ENCODE measurements at places on chromosomes 2 and 18.

- no peak for DNase-seq
Measured at GRCh38 chr2:9697909-9698308, 67.1 kb upstream of the YWHAQ start.

GRCh38 chr2:143264851-143265250, 135.6 kb downstream of the ARHGAP15 start:
- DNase-seq, result peak; percentile 84

GRCh38 chr2:9663008-9663879, 32.4 kb upstream of the YWHAQ start:
- DNase-seq, result no peak

GRCh38 chr2:44169155-44169898, 652 bp downstream of the PPM1B start:
- DNase-seq, result peak; percentile 25

DNA sequence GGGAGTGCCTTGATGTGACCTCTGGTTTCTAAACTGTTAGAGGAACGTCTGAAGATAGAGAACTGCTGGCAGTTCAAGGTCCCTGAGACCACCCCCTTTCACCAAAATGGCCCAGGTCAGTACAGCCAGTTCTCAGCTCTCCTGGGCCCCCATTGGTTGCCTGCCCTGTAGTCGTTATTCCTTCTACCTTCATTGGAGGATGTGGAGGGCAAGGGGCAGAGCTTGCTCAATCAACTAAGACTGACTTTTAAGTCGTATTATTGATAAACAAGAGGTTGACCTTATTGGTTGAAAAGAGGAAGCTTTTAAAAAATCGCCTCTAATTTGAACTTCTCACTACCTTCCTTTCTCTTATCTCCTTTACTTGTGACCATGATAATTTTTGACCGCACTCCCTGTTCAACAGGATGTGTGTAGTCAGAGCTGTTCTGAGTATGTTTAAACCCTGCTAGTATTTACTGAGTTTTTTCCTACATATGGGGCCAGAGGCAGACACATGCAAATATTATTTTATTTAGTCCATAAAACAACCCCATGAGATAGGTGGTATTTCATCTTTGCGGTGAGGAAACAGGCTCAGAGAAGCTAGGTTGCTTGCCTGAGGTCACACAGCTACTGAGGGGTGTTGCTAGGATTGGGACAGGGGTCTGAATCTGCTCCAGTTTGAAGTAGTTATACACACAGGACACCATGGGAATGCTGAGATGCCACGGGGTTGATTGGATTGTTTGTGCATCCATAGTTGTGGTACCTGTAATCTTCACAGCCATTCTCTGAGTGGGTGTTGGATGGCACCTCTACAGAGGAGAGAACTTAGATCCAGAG, 65.9 kb downstream of the TMEM247 start:
- DNase-seq, result no peak
